ENCODE measurements at places on chromosomes 16 and 17.

DNA sequence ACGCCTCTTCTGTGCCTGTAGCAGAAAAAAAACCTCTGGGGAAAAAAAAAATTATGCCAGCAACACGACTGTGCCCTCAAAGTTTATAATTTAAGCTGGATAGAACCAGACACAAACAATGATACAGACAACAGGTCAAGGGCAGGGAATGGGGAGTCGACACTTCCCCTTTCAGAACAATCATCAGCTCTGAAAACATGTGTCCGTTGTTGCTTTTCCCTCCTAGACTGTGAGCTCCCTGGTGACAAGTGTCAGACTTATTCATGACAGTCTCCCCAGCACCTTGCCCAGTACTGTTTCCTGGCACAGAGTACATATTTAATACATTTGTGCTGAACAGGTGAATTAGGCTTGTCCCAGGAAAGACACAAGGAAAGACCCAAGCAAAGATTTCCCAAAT is 178.3 kb downstream of the SOX9 start:
- DNase-seq, result no peak

DNA sequence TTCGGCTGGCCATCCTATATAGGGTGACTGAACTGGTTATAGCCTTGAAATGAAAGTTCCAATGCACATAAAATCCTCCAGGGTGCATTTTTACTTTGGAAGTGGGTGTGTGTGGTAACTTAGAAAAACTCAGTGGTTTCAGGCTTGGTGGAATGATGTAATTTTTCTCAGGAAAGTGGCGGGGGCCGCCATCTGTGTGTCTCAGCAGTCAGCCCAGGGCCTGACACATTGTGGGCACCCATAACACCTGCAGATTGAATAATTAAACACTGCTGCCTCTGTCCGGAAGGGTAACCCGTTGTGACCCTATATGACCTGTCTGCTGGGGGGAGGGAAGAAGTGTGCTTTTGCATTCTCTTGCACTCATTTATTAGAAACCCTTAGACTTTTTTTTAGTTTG is 2.2 kb upstream of the PDP2 start:
- DNase-seq, result no peak

- no peak for DNase-seq
Measured at GRCh38 chr16:19677402-19677801, 40.6 kb downstream of the KNOP1 start.

- DNase-seq, result no peak
Measured at GRCh38 chr17:82101301-82101715, 3.3 kb upstream of the FASN start.

GRCh38 chr16:5882087-5882640 is 784.6 kb upstream of the EEF2KMT start:
- no peak for DNase-seq

GRCh38 chr16:79769270-79769927 is 168.9 kb upstream of the MAF start:
- DNase-seq, result no peak

All from T follicular helper cell (primary cell).